Cardiac fibroblast (primary cell): ENCODE measurements at places on chromosomes 16 and 17.

- DNase-seq = peak; percentile 78
Observed at GRCh38 chr16:17470908-17471718, at the start of gene XYLT1. Gene XYLT1, minus strand, starts transcription at chr16:17470960. Its CDS starts 164 bp downstream, at chr16:17470796.

GRCh38 chr17:40344421-40345160 lies 19.9 kb downstream of the GJD3 start:
- DNase-seq = no peak

DNA sequence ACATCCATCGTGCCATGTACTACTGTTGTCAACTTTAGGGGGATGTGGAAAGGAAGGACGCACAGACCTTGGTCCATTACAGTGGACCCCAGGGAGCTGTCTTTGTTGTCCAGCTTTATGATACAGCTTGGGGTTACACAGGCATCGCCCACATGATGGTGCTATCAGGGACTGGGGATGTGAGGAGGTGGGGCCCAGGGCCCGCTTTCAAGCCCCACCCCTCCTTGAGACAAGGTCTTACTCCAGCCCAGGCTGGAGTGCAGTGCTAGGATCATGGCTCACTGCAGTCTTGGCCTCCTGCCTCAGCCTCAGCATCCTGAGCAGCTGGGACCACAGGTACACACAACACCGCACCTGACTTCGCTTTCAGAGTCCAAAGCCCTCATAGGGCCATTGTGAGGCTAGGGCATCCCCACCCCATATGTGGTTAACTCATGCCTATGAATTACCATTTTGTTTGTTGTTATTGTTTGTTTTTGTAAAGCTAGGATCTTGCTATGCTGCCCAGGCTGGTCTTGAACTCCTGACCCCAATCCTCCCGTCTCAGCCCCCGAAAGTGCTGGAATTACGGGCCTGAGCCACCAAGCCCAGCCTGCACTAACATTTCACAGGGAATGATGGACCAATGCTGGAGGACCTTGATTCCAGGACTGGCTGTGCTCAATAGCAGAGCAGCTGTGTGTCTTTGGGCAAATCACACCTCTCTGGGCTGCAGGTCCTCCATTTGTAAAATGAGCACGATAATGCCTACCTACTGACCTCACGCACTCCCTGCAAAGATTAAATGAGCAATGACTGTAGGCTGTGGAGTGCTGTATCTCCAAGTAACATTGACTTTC lies 17.2 kb downstream of the ST3GAL2 start:
- DNase-seq = no peak

DNA sequence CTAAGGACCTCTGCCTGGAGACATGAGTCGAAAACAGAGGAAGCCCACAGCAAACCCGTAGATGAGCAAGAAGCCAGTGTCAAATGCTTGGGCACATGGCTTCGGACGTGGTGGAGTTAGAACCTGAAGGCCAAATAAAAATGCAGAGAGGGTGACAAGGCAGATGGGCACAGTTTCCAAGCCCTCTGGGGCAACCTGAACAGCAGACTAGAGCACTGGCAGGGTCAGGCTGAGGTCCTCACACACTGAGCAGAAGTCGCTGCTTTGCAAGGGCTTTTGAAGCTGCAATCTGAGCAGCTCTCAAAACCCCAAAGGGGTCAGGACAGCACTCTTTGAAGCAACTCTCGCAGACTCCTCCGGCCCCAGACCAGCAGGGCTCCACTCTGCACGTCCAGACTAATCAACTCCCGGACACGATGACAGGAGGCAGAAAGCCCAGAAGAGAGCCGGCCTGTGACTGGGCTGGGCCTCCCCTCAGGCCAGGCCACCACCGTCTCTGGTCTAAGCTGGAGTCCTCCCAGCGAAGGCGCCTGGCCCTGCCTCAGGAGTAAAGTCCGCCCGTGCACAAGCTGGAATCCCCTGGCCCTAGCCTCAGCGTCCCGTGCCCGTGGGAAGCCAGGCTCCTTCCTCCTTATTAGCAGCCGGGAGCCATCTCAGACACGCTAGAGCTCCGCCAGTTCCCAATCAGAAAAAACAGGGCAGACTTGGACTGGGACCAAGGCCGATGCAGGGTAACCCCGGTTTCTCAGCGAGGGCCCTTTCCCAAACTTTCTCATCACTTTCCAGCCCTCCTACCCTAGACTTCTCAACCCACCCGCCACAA lies 924 bp downstream of the SMARCD2 start:
- DNase-seq = peak; percentile 74

DNA sequence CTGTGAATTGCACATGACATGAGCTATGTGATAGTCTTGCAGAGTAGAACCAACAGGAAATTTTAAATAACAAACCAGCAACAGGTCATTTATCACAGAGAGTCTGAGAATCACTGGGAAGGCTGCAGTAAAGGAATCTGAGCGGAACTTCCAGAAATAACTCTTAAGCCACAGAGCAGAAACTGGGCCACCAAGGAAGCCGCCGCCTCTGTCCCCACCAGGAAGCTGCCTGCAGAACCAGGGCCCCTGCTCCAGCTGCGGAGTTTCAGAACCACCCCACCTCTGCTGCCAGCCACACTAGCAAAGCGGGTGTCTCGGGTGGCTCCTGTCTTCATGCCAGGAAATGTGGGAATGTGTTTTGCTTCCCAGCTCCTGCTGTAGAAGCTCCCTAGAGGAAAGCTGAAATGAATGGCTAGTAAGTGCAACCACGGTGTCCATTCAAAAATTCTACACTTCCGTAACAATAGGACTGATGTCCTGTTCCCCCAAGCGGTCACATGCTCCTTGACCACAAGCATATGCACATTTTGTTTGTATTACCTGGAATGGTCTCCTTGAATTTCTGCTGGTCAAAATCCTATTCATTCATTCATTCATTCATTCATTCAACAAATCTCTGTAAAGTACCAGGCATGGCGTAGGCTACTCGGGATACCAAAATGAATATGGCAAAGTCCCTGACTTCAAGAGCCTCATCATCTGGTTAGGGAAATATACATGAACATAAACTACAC lies 7.7 kb upstream of the ITPRIPL2 start:
- DNase-seq = no peak
